ENCODE measurements at places on chromosomes 11 and 22.

- no peak for DNase-seq
Observed at GRCh38 chr22:24510637-24511625, 15.8 kb downstream of the UPB1 start.

GRCh38 chr11:2414616-2415015 is 14.1 kb downstream of the TSSC4 start:
- DNase-seq: no peak

DNA sequence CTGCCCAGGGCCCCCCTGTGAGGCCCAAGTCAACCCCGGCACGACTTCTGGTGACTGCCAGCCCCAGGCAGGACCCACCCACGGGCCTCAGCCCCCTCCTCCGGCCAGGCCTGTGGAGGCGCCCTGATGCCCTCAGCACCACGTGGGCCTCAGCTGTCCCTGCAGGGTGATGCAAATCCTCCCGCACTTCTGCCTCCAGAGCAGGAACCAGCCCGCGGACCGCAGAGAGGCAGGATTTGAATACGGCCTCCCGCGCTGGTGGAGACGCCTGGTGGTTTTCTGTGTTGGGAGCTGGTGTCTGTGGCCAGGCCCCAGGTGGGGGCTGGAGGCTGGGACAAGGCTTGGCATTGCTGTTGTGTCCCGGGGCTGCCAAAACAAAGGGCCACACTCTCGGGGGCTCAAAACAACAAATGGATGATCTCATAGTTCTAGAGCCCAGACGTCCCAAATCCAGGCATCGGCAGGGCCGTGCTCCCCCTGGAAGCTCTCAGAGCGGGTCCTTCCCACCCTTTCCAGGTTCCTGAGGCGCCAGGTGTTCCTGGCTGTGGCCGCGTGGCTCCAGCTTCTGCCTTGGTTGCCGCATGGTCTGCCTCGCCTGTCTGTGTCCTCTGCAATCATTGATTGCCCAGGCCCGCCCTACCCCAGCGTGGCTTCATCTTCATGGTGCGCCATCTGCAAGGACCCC is 19.4 kb downstream of the TRPM5 start:
- DNase-seq: no peak

- no peak for DNase-seq
Observed at GRCh38 chr11:25734591-25735211, 597.2 kb upstream of the ANO3 start.

- DNase-seq: no peak
Observed at GRCh38 chr22:41530890-41531714, 13.2 kb downstream of the POLR3H start.

- DNase-seq: no peak
Observed at GRCh38 chr11:66818231-66818955, 24.8 kb upstream of the RCE1 start.

GRCh38 chr11:45176996-45177395 is 30.6 kb downstream of the PRDM11 start:
- no peak for DNase-seq

GRCh38 chr22:33757041-33757801 is 163.1 kb downstream of the LARGE1 start:
- no peak for DNase-seq
